ENCODE measurements at places on chromosomes 11 and 22.

GRCh38 chr11:45371251-45372115 lies 85.3 kb upstream of the SYT13 start:
- no peaks in the 10 kb centered on the region for H3K4me1 ChIP-seq
- no peaks in the 10 kb centered on the region for H3K27me3 ChIP-seq
- DNase-seq, result peak; percentile 76
- H3K27ac ChIP-seq, result no peak overlapping the region
- no peaks in the 10 kb centered on the region for H3K36me3 ChIP-seq
- H3K4me3 ChIP-seq, result no peak overlapping the region

DNA sequence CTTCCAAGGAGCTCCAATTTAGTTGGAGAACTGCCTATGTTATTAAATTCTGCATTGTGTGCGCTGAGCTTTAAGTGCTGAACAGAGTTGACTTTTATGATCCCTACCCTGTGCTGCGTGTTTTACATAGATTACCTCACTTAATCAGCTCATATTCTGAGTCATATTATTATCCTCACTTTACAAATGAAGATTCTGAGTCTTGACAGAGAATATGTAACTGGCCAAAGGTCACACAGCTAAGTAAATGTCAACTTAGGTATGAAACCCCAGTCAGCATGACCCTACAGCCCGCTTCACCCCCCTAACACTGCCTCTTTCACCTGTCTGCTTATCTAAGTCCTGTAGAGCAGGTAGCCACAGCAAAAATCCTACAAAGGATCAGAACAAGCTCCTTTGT lies 19.8 kb upstream of the TMPRSS5 start:
- H3K27ac ChIP-seq, result no peak overlapping the region
- no peaks in the 10 kb centered on the region for H3K27me3 ChIP-seq
- no peak overlapping the region for H3K4me3 ChIP-seq
- H3K4me1 ChIP-seq, result peaks cover 2% of the 10 kb centered on the region
- DNase-seq, result no peak
- no peaks in the 10 kb centered on the region for H3K36me3 ChIP-seq

GRCh38 chr22:39543095-39543494 lies 10.5 kb upstream of the RPS19BP1 start:
- H3K36me3 ChIP-seq, result no peaks in the 10 kb centered on the region
- no peaks in the 10 kb centered on the region for H3K27me3 ChIP-seq
- H3K4me1 ChIP-seq, result no peaks in the 10 kb centered on the region

GRCh38 chr11:39288011-39288410 lies 2171.4 kb downstream of the LRRC4C start:
- DNase-seq, result no peak
- H3K27me3 ChIP-seq, result no peaks in the 10 kb centered on the region
- H3K36me3 ChIP-seq, result no peaks in the 10 kb centered on the region

GRCh38 chr11:35487532-35488078 lies 37.8 kb downstream of the PAMR1 start:
- H3K27me3 ChIP-seq, result no peaks in the 10 kb centered on the region
- no peaks in the 10 kb centered on the region for H3K36me3 ChIP-seq
- H3K27ac ChIP-seq, result no peak overlapping the region
- no peak for DNase-seq
- H3K4me1 ChIP-seq, result peaks cover 5% of the 10 kb centered on the region
- H3K4me3 ChIP-seq, result no peak overlapping the region

DNA sequence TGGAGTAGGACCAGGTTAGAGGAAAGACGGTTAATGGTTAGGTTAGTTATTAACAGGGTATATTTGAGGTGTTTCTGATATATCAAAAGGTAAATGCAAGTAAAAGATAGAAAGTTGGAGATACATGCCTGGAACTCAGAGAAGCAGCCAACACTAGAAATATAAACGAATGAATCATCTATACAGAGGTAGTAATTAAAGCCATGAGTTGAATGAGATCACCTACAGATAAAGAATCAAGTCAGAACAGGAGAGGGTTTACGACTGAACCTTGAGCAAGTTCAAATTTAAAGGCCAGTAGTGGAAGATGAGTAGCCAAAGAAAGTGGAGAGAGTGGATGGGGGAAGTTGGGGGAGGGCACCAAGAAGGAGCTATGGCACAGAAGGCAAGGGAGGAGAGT lies 73.9 kb downstream of the SPON1 start:
- no peaks in the 10 kb centered on the region for H3K4me1 ChIP-seq
- H3K36me3 ChIP-seq, result no peaks in the 10 kb centered on the region
- no peak for DNase-seq
- H3K4me3 ChIP-seq, result no peak overlapping the region
- no peaks in the 10 kb centered on the region for H3K27me3 ChIP-seq
- H3K27ac ChIP-seq, result no peak overlapping the region

GRCh38 chr11:73416786-73417185 lies 40.6 kb downstream of the RELT start:
- no peak for DNase-seq
- no peaks in the 10 kb centered on the region for H3K27me3 ChIP-seq
- no peak overlapping the region for H3K4me3 ChIP-seq

DNA sequence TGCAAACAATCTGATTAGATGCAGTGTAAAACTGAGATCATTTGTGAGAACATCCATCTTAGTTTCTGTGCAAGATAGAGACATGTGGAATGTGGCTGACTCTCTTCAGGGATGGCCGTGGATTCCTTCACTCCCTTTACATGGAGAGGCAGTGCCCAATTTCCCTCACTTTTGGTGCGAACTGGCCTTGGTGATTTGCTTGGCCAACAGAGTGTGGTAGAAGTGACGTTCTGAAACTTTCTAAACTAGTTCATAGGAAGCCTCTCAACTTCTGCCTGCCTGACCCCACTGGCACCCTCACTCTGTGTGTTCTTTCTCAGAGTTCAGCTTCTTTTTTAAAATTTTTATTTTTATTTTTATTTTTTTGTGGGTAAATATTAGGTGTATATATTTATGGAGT lies 9.9 kb upstream of the SYT13 start:
- H3K27ac ChIP-seq, result no peak overlapping the region
- H3K4me1 ChIP-seq, result no peaks in the 10 kb centered on the region
- H3K36me3 ChIP-seq, result no peaks in the 10 kb centered on the region
- H3K4me3 ChIP-seq, result no peak overlapping the region
- DNase-seq, result no peak

GRCh38 chr11:131467645-131468394 lies 97.4 kb downstream of the NTM start:
- H3K4me3 ChIP-seq, result no peak overlapping the region
- no peak for DNase-seq
- no peaks in the 10 kb centered on the region for H3K27me3 ChIP-seq
- no peak overlapping the region for H3K27ac ChIP-seq
- H3K4me1 ChIP-seq, result peaks cover 29% of the 10 kb centered on the region

DNA sequence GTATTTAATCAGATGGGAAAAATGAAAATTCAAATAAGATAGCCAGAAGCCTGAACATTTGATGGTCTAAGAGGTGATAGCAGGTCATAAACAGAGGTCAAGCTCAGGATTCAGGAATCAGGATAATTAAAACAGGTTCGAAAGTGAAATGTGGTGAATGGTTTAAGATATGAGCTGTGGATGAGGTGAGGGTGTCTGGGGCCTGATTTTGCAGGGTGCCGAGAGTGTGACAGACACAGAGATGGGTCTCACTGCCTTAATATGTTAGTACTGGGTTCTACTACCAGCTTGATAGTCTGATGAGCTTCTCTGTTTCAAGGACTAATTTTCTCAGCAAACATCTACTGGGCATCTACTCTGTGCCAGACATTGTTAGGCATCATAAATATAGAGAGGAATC lies 19.9 kb upstream of the EMSY start:
- no peaks in the 10 kb centered on the region for H3K27me3 ChIP-seq
- H3K36me3 ChIP-seq, result no peaks in the 10 kb centered on the region
- no peak overlapping the region for H3K4me3 ChIP-seq
- no peaks in the 10 kb centered on the region for H3K4me1 ChIP-seq
- DNase-seq, result no peak

- H3K27ac ChIP-seq, result no peak overlapping the region
- H3K4me1 ChIP-seq, result no peaks in the 10 kb centered on the region
- H3K27me3 ChIP-seq, result no peaks in the 10 kb centered on the region
- H3K36me3 ChIP-seq, result no peaks in the 10 kb centered on the region
- no peak overlapping the region for H3K4me3 ChIP-seq
Observed at GRCh38 chr22:37304595-37305343, 22.5 kb downstream of the CYTH4 start.

- H3K36me3 ChIP-seq, result no peaks in the 10 kb centered on the region
- no peaks in the 10 kb centered on the region for H3K4me1 ChIP-seq
- H3K27me3 ChIP-seq, result no peaks in the 10 kb centered on the region
Observed at GRCh38 chr11:114386131-114386530, 14.2 kb downstream of the C11orf71 start.

DNA sequence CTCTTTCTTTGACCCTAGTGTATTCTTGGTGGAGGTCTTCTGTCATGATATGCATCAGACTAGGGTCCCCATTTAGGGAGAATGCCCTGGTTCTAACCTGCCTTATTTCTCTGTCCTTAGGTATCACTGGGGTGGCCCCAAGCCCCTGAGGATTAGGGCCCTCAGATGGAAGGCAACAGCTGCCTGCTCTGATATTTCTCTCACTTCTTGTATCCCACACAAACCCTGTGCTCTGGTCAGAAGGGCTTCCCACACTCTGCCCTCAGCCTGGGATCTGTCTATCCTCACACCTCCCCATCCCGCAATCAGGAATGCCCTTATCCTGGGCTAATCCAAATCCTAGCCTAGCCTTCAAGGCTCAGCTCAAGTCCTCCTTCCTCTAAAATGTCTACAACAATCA lies 75.5 kb downstream of the KCNC1 start:
- H3K4me1 ChIP-seq, result peaks cover 28% of the 10 kb centered on the region
- H3K27me3 ChIP-seq, result no peaks in the 10 kb centered on the region
- H3K27ac ChIP-seq, result no peak overlapping the region
- H3K4me3 ChIP-seq, result no peak overlapping the region
- no peaks in the 10 kb centered on the region for H3K36me3 ChIP-seq

DNA sequence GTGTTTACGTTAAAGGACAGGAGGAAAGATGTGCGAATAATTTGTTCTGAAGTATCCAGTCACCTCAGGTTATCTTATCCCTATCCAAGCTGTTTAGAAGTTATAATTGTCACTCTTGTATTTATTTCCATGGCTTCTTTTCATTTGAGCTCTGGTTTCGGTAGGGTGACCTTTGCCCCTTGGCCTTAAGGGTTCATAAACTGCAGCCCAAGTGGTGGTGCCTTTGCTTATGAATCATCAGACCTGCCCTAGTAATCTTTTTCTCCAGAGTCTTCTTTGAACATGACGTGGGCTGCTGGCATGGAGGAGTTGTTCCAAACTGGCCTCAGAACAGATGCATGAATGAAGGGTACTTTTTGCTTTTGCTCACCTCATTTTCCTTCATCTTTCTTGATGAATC lies 6.5 kb upstream of the CRYBB3 start:
- H3K36me3 ChIP-seq, result peaks cover 26% of the 10 kb centered on the region
- H3K4me3 ChIP-seq, result no peak overlapping the region
- no peak overlapping the region for H3K27ac ChIP-seq
- H3K4me1 ChIP-seq, result no peaks in the 10 kb centered on the region

DNA sequence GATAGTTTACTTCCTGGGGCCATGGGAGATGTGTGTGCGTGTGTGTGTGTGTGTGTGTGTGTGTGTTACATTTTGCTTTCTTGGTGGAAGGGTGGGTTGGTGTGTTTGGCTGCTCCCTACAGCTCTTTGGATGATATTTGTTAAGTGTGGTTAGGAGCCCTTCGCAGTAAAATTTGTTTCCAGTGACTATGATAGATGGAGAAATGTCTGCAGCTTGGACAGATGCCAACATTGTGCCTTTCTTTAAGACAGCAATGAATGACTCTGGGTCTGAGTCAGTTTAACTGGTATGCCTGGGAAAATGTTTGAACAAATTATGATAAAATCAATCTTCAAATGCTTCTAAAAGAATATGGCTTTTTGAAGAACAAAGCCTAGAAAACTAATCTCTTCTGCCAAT lies 102.7 kb upstream of the TRPC6 start:
- no peaks in the 10 kb centered on the region for H3K36me3 ChIP-seq
- no peak overlapping the region for H3K27ac ChIP-seq

DNA sequence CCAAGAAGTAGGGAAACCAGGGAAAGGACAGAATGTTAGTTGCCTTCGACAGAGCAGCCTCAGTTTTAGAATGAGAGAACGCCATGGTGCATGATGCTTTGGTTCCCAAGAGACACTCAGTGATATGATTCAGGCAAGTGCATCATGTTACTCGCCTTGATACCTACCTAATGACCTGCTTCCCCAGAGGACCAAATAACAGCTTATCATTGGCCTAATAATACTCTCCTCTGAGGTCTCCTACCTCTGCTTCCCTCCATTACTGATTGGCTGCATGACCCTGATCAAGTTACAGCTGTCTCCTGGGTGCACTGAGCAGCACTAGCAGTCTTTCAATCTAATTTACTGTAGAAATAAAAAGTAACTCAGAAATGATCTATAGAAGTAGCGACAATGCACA lies 979.7 kb upstream of the FAT3 start:
- no peak overlapping the region for H3K27ac ChIP-seq
- DNase-seq, result no peak
- H3K36me3 ChIP-seq, result no peaks in the 10 kb centered on the region
- H3K27me3 ChIP-seq, result no peaks in the 10 kb centered on the region
- no peak overlapping the region for H3K4me3 ChIP-seq
- H3K4me1 ChIP-seq, result no peaks in the 10 kb centered on the region

DNA sequence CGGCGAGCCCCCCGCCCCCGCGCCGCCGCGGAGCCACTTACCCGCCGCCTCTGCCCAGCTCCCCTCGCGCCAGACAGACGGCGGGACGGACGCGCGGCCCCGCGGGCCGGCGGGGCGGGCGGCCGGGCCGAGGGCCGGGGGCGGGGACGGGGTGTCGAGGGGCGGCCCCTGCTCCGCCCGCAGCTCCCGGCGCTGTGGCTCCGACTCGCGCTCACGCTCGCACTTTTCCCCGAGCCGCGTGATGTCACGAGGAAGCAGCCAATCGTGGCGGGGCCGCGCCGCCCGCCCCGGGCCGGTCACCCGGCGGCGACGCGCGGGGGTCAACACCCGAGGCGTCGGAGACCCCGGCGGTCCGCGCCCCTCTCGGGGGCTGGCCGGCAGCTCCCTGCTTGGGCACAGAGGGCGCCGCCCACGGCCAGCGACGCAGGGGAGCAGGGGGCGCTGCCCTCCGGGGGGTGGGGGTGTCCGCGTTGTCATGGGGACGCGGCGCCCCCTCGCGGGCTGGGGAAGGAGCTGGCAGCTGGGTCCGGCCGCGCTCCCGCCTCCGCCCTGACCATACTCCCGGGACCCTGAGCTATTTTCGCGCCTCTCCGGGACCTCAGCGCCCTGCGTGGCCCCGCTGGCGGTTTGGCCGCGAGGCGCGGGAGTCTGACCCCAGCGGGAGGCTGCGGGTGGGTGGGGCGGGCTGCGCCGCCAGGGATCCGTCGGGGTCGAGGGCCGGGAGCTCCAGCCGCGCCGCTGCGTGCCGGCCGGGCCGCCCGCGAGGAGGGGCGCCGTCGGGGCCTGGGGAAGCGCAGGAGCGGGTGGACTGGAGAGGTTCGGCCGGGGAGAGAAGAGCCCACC lies at the start of gene CHRM4:
TSS of gene CHRM4 (minus strand) at position 199 of the 843 bp plus-strand sequence. CDS start 5,219 bp downstream, outside the sequence.
- H3K27me3 ChIP-seq, result peaks cover 29% of the 10 kb centered on the region
- peak within 1 kb of the TSS; percentile 61 for H3K4me3 ChIP-seq
- no peak within 1 kb of the TSS for H3K27ac ChIP-seq
- no peak for DNase-seq

- peaks cover 6% of the 10 kb centered on the region for H3K4me1 ChIP-seq
- H3K4me3 ChIP-seq, result peak overlapping the region; percentile 88
- DNase-seq, result no peak
- peak overlapping the region; percentile 79 for H3K27ac ChIP-seq
- peaks cover 48% of the 10 kb centered on the region for H3K36me3 ChIP-seq
Observed at GRCh38 chr11:62830904-62831519, 839 bp downstream of the STX5 start.

GRCh38 chr11:68081691-68082090 lies 39.5 kb downstream of the CHKA start:
- H3K4me3 ChIP-seq, result no peak overlapping the region
- no peaks in the 10 kb centered on the region for H3K4me1 ChIP-seq
- H3K27me3 ChIP-seq, result no peaks in the 10 kb centered on the region

GRCh38 chr11:22449441-22449840 lies 111.3 kb downstream of the SLC17A6 start:
- H3K4me1 ChIP-seq, result peaks cover 3% of the 10 kb centered on the region
- peak overlapping the region; percentile 36 for H3K27ac ChIP-seq
- H3K27me3 ChIP-seq, result no peaks in the 10 kb centered on the region
- peak; percentile 74 for DNase-seq
- no peak overlapping the region for H3K4me3 ChIP-seq
